Stimulated activated CD8-positive, alpha-beta memory T cell treated with anti-CD3 and anti-CD28 coated beads, Interleukin-7, amount 100 ng/mL, for 4 hours (primary cell): ENCODE measurements at places on chromosomes 3 and 15.

- no peak for DNase-seq
Measured at GRCh38 chr3:30073622-30074021, 532.8 kb upstream of the TGFBR2 start.

- DNase-seq, result no peak
Measured at GRCh38 chr3:25678581-25678980, 13.9 kb upstream of the TOP2B start.

- no peak for DNase-seq
Measured at GRCh38 chr15:54675241-54675640, 521.5 kb downstream of the RSL24D1 start.

GRCh38 chr3:22835041-22835440 lies 368.1 kb upstream of the UBE2E2 start:
- no peak for DNase-seq

GRCh38 chr15:91866971-91867372 lies 13.5 kb downstream of the SLCO3A1 start:
- no peak for DNase-seq

DNA sequence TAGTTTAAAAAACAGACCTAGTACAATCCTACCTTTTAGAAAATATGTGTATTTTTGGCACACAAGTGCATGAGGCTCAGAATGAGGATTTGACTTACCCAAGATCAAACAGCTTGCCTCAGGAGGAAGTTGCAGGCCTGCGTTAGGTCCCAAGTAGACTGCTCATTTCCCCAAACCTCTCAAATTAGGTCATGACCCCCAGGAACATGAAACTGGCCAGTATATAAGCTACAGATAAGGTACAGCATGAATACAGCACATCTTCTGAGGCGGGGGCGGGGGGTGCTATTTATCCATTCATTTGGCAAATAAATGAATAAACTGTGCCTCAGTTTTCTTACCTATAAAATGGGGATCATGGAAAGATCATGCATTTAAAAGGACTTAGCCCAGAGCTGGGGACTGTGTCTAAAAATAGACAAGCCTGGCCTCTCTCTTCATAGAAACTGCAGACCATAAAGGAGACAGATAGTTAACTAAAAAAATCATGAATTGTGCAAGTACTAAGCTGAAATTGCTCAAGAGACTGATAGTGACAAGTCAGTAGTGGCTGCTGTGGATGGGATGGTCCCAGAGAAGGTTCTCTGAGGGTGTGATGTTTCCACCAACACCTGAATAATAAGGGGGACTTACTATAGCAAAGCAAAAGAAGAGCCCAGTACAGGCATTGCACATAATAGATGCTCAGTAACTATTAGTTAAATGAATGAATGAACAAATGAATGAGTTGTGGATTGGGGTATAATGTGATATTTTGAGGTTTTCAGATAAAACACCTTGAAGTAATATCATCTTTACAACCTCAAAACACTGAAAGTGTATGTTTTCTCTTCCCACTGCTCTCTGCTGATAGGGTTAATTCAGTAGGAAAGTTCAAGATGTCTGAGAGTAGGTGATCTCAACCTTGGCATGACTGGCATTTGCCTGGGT lies 258.5 kb upstream of the PROK2 start:
- no peak for DNase-seq

GRCh38 chr15:77060546-77060945 lies 10.4 kb downstream of the TSPAN3 start:
- DNase-seq, result no peak

- no peak for DNase-seq
Measured at GRCh38 chr3:164224126-164224525, 854.2 kb downstream of the SI start.

DNA sequence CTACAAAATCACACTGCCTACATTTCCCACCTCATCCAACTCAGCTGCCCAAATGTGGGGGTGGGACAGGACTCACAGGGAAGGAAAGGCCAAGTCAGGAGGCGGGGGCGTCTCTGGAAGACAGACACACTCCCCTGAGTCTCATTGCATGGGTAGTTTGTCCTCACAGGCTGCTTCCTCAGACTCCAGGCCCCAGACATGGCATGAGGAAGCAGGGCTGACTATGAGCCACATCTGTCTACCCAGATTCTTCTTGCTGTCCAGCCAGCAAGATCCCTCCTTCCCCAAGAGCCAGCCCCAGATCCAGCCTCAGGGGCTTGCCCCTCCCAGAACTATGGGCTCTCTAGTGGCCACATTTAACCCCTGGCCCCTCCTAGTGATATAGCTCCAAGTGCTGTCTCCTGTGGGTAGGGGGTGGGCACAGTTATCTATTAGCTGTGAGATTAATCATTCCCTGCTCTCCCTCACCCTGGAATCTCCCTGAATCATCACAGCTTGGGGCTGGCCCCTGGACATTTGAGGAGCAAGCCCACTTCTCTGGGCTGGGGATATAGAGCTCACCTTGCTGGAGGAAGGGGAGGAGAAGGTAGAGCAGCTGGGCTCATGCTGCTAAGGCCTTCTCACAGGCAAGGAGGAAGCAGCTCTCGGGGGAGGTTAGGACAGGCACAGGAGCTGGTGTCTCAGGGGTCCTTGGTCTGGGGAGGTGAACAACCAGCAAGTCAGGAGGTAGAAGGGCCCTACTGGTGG lies 2.1 kb upstream of the CCDC33 start:
- no peak for DNase-seq

DNA sequence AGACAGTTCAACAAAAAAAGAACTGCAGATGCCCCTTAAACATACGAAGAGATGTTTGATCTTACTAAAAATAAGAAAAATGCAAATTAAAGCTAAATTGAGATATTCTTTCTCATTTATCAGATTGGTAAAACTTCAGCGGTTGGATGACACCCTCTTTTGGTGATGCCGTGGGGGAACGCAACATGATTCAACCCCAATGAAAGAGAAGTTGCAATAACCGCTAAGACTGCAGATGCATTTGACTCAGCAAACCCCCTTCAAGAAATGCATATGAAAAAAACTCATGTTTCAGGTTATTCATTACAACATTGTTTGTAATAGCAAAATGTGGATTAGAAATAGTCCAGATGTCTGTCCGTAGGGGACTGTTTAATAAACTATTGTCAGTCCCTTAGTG lies 3.6 kb downstream of the KLHL6 start:
- no peak for DNase-seq

DNA sequence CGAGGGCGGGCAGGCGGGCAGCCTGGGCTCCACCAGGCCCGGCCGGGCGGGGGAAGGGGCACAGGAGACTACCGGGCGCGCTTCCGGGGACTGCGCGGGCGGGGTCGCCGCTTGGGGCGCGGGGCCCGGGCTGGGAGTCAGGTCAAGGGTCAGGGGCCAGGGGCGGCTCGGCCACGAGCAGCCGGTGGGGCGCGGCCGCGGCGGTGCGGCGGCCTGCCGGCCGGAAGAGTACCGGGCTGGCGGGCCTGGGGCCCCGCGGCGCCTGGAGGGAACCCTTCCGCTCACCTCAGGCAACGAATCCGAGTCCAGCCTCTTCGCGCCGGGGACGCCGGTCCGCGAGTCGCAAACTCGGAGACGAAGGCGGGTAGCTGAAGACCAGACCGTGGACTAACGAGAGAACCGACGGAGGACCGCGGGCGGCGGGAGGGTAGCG lies 225 bp downstream of the RHOA start:
- no peak for DNase-seq

GRCh38 chr15:65389226-65389625 lies 11.4 kb upstream of the IGDCC3 start:
- no peak for DNase-seq

DNA sequence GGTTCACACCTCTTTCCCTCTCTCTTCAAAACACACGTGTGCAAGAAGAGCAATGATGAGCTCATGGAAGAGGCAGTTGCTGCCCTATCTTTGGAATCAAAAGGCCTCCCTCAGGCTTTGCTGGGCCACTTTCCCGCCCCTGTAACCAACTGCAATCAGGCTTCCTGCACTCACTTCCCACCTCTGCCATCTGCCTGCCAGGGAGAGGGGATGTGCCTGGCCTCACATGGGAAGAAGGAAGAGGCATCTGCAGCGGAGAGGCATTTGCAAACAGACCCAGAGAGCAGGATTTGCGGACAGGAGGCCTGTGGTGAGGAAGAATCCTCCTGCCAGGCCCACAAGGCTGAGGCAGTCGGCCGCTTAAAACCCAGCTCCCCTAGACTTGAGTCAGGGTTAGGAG lies 175.6 kb upstream of the ATP10A start:
- DNase-seq, result no peak

DNA sequence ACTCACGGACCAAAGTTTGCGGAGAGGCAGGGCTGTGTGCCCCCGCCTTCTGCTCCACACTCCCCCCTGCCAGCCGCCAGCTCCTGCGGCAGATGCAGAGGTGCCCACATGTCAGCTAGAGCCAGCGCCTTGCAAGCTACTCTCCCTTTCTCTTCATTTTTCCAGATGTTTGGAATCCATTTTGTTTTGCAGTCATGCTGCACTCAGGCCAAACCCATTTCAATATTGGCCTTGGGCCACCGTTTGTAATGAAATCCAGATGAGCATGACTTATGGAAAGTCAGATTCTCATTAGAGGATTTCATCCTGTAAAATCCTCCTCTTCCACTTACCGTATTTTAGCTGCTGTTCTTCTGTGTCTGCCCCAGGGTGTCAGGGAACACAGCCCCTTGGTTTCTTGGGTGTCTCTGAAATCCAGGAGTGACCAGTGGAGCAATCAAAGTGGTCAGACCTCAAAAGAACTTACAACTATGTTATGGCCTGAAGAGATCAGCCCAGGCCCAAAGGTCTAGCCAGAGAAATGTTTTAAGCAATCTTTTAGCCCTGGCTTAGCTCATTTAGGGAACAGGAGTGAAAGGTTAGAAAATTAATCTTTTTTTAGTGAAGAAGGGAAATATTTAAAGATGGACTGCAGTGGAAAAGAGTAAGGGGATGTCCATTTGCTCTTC lies 65.8 kb downstream of the AAGAB start:
- DNase-seq, result no peak

- no peak for DNase-seq
Measured at GRCh38 chr3:173891272-173892100, 493.9 kb downstream of the NLGN1 start.

DNA sequence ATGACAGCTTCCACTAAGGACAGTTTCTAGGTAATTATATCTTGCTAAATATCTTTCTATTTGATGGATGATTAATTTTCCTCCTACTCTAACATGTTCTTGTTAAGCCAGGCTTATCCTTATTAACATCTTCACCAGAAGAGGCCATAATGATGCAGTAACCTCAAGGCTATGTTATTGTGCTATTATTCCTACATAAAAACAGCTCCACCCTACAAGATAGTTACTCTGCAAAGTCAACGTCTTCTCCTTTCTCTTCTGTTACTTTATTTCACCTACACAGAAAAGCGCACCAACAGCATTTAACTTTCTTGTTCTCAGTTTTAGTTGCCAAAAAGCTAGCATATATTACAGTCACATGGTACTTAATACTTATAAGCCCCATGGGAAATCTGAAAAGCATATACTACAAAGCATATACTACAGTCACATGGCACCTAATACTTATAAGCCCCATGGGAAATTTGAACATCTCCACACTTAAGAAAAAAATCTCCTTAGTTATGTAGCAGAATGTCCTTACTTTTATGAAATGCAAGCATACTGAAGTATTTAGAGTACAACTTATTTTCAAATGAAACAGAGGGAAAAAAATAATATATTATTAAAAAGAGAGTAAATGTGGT lies 13.4 kb downstream of the ADAM10 start:
- DNase-seq, result no peak

GRCh38 chr3:154898443-154898842 lies 181.7 kb upstream of the MME start:
- no peak for DNase-seq
